ENCODE measurements at places on chromosomes 2 and 18.
A peak's percentile ranks its signal among the peaks of the same experiment; 100 is the strongest.

DNA sequence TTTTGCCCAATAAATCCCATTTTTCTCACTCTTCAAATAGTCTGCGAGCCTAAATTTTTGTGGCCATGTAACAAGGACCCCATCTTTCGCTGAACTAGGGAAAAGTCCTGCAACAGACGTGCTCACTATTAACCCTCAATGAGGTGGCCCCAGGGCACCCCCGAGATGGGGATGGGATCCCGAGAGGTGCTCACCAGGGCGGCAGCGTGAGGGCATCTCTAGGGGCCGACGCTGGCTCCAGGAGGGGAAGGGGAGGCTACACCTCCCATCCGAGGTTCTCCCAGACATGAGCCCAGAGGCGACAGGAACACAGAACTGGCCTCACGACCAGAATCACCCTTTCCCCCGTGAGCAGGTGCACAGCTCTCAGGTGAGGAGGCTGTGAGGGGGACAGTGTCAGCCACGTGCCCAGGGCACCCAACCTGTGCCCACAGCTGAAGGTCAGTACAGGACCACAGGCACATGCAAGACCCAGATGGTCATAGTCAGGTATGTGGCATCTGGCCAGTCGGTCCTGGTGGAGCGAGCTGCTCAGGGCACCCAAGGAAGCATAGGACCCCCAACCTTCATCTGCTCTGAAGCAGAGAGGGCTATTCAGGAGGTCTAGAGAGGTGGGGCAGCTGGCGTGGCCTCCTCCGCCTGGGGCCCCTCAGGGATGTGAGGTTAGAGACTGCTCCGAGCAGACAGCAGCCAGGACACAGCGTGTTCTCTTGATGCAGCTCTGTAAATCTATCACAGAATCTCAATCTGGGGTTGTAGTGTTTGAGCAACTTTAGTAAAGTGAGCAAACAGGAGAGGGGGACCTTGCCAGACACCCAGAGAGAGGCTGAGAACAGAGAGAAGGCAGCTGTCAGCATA is 62.8 kb downstream of the PXDN start:
- DNase-seq, result no peak

DNA sequence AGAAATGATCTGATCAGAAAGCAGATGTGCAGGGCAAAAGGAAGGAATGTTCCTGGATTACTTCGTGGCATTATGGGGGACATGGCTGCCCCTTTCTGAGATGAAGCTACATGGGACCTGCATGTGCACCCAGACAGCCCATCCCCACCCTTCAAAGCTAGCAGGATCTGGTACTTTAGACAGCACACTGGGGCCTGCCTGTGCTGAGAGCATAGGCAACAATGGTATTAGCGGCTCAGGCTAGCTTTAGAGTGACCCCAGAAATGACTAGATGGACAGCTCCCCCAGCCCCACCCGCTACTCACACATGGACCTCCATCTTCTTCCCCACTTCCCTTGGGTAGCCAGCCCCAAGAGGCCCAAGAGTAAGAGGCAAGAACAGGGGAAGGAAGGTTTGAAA is 61.5 kb upstream of the NFE2L2 start:
- no peak for DNase-seq

- no peak for DNase-seq
These were observed 433.7 kb downstream of the BCL11A start for GRCh38 chr2:60119778-60120177.

- no peak for DNase-seq
These were observed 17.6 kb downstream of the MRPL35 start for GRCh38 chr2:86216575-86217555.

GRCh38 chr2:174663550-174663949 is 65.9 kb upstream of the WIPF1 start:
- DNase-seq, result peak; percentile 59

DNA sequence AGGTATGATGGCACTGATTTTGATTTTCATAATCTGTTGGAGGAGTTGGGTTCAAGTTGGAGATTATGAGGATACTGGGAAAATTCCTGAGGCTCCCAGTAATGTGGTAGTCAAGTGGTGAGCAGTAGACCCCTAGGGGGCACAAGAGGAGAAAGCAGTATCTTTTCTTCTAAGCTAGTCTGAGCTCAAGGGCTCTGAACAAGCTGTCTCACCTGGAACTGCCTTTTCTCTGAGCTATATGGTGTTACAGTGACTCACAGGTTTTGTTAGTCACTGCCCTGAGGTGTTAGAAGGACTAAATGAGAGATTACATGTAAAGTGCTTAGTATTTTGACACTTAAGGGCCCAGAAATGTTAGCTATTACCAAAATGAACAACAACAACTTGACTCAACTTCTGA is 42.2 kb downstream of the CD302 start:
- DNase-seq, result no peak

DNA sequence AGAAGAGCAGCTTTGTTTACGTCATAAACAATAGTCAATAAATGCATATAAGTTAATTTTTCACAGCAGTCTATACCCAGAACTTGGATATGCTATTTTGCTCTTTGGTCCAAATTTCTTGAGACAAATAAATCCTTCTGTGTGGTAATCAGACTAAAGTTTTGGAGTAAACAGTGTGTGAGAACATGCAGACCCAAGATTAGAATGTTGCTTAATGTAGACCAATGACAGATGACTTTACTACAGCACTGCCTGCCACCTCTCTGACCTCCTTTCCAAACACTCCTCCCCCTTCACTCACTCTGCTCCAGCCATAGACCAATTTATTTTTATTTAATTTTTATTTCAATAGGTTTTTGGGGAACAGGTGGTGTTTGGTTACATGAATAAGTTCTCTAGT is 115.3 kb upstream of the TANK start:
- no peak for DNase-seq

GRCh38 chr2:203022751-203023150 is 8.1 kb downstream of the NBEAL1 start:
- no peak for DNase-seq

DNA sequence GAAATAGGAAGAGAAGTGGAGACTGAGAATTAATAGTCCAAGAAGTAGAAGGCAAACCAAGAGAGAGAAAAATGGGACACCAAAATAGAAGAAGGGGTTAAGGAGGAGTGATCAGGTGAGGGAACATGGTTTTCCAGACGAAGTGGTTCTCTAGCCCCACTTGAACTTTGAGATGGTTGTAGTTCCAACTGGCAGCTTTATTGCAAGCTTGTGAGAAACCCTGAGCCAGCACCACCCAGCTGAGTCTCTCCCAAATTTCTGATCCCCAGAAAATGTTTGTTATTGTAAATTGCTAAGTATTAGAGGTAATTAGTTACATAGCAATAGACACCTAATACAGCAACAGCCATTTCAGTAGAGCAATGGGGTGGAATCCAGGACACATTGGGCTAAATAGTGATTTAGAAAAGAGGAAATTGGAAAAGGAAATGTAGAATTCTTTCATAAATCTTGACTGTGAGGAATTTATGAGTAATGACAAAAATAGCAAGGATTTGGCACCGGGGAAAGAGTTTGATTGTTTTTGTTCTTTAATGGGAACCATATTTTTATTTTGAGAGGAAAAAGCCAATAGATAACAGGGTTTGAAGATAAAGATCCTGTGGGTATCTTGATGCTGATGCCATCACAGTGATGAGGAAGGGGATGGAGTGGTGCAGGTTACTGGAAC is 62.1 kb upstream of the XDH start:
- DNase-seq, result no peak

GRCh38 chr2:160406591-160407392 is 86.8 kb downstream of the RBMS1 start:
- peak; percentile 34 for DNase-seq

DNA sequence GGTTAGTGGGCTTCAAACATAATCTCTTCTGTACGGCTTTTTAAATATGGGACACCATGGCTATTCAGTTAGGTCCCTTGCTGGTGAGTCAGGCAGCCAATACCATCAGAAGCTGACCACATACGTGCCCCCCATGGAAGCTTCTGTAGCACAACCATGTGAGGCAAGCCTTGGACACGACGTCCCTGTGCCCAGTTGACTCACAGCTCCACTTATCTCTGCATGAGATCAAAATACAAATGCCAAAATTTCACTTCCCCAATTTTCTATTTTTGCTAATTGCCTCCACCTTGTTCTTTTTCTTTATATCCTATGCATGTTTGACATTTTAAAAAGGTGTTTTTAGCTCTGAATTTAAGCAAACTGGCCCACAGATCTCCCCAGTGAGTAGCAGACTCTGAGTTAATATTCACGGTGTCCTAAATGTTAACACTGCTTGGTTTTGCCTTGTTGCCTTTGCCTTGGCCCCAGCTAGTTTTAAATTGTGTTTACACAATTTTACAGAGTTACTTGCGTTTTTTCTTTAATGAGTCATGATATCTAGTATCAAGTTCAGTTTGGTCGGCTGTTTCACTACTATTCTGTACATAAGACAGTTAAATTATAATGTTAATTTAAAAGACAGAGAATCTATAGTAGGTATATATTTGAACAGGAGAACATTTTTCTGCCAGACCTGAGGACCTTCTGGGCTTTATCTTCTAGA is 77.5 kb downstream of the CDCA7 start:
- no peak for DNase-seq

DNA sequence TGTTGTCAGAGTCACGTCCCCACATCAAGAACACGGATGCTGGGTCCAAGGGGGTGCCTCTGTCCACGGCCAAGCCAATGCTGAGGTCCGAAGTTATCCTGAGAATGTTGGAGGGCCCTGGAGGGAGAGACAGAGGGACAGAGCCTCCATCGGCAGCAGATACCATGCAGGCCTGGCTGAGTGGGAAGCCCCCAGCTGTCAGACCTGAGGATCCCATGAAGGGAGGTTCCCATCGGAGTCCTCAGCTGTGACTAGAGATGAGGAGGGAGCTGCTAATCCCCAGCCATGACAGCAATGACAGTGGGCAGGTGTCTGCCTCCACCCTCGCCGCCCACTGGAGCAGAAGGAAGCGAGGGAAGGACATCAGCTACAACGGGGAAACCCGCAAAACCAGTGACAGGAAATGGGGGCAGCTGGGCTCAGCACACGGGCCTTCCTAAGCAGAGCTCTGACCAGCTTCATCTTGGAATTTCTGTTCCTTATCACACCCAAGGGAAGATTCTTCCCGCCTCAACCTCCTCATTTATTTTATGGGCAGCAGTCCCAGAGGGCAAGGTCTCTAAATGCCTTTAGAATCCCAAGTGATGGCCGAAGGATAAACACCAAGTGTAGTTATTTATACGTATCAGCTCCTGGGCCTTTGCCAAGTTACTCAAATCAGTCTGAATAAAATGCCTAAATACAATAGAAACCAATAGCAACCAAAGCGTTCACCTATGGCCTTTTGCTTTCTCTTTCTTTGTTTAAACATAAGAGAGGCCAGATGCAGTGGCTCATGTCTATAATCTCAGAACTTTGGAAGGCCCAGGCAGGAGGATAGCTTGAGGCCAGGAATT is 32.2 kb downstream of the FAM178B start:
- DNase-seq, result no peak

- no peak for DNase-seq
These were observed 148.2 kb upstream of the HNRNPA3 start for GRCh38 chr2:177064422-177064821.

DNA sequence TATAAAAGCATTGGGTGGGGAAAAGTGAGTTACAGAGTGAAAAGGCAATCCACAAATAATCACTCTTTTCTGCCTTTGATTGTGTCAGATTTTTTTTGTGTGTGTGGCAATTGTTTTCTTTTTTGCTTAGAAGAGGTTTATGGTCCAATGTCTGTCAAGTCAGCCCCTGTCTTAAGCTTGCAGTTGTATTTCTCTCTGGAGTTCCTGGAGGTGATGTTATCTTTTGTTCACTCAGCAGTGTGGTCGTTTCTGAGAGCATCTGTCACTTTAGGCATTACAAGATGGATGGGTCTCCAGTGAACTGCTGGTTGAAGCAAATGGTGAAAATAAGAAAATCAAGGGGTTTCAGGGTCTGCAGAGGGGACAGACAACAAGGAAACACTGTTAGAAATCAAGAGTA is 121.3 kb downstream of the GREB1L start:
- no peak for DNase-seq
